Thymus (tissue), 14 donors: ENCODE measurements at places on chromosomes 3 and 15. TPM values are rescaled to one million over a fixed set of nuclear protein-coding genes. Genes with fewer than 3 reads are reported as not detected.
A peak's percentile ranks its signal among the peaks of the same experiment; 100 is the strongest.

DNA sequence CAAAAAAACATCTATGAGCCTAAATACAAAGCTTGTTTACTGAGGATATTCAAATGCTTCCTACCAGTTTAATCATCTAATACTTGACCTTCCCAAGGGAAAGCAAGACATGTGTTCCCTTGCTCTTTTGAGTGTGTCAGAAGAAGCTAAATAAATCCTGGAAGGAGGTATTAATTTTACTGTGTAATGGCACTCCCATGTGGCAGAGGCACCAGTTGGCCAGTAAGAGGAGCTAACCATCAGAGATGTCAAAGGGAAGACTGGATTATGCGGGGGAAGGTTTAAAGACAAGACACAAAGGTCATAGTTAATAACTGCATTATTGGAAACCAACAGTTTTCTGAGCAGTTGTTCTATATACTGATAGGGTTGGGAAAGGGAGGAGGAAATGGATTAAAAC lies 125.1 kb downstream of the SUCLG2 start:
- DNase-seq, result no peak

DNA sequence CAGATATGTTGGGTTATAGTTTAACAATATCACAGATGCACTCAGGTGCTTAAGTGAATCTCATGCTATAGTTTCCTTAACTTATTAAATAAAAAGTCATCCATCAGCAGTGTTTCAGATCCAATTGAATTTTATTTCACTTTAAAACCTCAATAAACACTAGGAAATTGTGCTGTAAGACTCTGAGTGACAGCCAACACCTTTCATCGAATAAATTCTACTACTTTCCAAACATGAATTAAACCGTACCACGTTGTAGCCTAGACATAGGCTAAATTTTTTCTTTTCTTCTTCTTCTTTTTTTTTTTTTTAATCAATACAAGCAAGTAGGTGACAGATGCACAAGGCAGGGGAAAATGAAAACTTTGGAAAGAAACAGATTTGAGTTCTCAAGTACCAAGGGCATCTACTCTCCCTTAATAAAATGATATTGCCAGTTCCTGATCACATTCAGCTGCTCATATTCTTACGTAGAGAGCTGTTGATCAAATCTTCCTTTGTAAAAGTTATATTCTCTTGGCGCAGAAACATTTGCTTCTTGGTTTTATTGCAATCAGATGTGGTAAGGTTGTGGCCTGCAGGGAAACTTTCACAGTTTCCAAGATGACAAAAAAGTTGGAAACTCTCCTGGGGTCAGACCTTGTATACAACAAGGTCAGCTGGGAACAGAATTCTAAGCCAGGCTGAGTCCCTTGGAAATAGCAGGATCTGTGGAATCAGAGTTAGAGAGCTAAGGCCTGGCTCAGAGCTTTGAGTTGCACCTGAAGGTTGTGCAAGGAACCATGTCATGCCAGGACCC lies 147.7 kb downstream of the CD47 start:
- no peak for DNase-seq

GRCh38 chr3:84967767-84968581 lies 9.2 kb downstream of the CADM2 start:
- no peak for DNase-seq

GRCh38 chr3:170046269-170047132 lies 8.7 kb downstream of the GPR160 start:
- DNase-seq, result no peak

ZNF620 gene
- 2.6 TPM for polyA plus RNA-seq

GRCh38 chr3:197372047-197372661 lies 73.7 kb upstream of the DLG1 start:
- DNase-seq, result no peak

SOX2 gene
- 3.1 TPM for polyA plus RNA-seq

ZBED2 gene
- 37.9 TPM for polyA plus RNA-seq

LRTM1 gene
- polyA plus RNA-seq, result 0.62 TPM

PRR23C gene
- not detected for polyA plus RNA-seq

DNA sequence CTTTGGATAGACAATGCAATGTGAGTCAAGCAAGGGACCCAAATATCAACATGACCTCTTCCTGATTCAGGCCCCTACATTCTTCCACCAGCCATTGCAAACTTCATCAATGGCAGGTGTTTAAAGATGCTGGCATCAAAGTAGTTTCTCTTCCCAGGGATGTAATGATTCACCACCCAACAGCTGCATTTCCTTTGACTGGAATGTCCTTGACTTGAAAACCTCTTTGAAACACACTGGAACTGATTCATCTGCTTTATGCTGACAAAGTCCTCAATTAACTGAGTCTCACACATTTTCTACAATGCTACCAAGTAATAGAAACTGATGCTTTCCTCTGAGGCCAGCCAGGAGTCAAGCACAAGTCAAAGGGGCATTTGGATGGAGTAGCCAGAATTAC lies 385.5 kb downstream of the GBE1 start:
- DNase-seq, result no peak

DNA sequence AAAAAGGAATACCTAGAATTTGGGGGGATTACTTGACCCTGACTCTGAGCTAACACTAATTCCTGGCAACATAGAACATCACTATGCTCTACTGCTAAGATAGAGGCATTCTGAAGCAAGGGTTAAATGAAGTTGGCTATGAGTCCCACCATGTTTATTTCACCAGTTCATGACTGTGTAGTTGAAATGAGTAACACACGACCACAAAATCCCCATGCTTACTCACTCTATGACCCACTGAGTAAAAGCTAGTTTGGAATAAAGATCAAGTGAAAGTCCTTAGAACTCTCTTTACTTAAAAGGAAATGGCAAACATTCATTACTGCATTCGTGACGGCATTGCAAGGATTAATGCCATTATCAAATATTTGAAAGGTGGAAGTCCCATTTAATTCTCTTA lies 47.4 kb downstream of the MRPL46 start:
- DNase-seq, result no peak

- no peak for DNase-seq
These were observed 30.6 kb downstream of the FLNB start for GRCh38 chr3:58038675-58039292.

LMLN gene
- polyA plus RNA-seq, result 2.2 TPM

DNA sequence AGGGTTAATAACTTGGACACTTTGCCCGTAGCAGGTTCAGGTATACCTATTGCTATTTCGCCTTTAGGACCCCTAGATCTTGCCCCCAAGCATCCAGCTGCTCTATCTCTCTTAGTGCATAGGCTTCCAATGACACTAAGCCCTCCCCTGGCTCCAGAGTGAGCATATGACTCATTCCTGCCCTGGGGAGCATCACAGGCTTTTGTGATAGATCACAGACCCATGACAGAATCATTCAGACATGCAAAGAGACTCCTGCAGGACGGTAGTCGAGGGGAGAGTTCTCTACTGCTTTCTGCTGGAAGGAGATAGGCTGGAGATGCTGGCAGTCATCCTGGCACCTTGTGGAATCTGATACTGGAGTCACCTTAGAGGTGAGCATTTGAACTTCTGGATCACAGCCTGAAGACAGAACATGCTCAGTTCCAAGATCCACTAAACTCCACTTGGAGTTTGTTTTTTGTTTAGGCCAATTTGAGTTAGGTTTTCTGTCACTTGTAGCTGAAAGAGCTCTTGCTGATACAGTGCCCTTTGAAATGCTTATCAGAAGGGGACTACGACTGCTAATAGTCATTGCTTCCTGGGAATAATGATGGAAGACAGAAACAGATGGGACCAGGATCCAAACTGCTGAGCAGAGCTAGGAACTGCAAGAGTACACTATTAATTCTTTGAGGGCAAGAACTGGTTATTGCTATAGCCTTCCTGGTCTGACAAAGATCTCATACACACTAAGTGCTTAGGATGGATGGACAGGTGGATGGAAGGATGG lies 11.0 kb downstream of the LYSMD2 start:
- no peak for DNase-seq

DNA sequence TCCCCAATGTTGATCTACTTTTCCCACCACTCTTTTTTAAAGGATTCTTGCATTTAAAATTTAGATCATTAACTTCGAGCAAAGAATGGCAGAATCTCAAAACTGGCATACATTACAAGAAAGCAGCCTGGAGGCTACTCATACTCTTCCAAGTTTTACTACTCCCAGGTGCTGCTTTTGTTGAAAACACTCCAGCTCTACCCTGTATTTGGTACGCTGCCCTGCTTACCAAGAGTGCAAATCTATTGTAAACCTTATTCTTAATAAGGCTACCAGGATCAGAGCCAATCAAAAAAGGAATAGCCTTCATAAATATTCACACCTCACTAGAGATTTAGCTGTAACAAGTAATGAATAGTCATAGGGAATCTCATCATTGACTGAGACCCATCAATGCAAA lies 11.6 kb upstream of the CNTN3 start:
- DNase-seq, result no peak

DNA sequence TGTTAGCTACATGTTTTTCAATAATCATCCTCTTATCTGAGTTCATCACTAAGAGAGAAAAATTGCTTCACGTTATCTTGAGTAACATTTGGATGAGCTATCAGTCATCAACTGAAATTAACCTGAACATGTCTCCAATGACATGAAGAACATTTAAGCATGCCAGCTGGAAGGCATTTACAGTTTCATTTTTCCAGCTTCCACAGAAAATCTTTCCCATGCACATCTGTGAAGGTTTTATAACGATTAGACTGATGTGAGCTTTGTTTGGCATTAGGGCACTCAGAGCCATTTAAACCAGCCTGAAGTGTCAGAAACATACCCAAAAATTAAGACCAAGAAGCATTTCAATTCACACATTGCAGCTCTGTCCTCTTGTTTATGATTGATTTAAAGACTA lies 235.8 kb upstream of the ARHGEF26 start:
- DNase-seq, result no peak

AMT gene
- polyA plus RNA-seq, result 40.0 TPM

DNA sequence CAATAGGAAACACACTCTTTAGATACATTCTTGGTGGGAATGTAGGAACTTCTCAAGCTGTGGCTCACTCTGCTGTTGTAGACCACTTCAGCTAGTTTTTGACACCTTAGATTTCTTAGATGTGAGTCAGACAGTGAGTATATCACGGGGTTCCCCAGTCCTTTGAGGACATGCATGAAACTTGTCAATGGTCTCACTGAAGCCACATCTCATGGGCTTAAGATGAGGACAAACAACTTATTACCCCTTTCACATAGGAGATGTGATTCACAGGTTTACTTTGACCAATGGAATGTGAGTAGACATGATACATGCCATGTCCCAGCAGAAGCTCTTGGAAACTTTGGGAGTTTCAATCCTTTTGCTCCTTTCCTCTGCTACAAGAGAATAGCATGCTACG lies 325.5 kb downstream of the CHST2 start:
- DNase-seq, result no peak

- DNase-seq, result no peak
These were observed 601.2 kb downstream of the FOXP1 start for GRCh38 chr3:70982284-70982683.

TMCO5A gene
- polyA plus RNA-seq, result 0.27 TPM

- peak; percentile 10 for DNase-seq
These were observed 305.9 kb downstream of the CACNA2D3 start for GRCh38 chr3:54427941-54428871.

DNA sequence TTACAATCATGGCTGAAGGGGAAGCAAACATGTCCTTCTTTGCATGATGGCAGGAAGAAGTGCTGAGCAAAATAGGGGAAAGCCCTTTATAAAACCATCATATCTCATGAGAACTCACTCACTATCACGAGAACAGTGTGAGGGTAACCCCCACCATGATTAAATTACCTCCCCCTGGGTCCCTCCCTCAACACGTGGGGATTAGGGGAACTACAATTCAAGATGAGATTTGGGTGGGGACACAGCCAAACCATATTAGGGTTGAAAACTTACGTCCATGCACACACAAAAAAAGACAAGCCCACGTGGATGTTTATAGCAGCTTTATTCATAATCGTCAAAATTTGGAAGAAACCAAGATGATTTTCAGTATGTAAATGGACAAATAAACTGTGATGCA lies 72.3 kb downstream of the RPL22L1 start:
- no peak for DNase-seq

GRCh38 chr3:15345608-15346137 lies 13.3 kb upstream of the SH3BP5 start:
- DNase-seq, result no peak

CLSTN2 gene
- polyA plus RNA-seq, result 0.25 TPM

DNA sequence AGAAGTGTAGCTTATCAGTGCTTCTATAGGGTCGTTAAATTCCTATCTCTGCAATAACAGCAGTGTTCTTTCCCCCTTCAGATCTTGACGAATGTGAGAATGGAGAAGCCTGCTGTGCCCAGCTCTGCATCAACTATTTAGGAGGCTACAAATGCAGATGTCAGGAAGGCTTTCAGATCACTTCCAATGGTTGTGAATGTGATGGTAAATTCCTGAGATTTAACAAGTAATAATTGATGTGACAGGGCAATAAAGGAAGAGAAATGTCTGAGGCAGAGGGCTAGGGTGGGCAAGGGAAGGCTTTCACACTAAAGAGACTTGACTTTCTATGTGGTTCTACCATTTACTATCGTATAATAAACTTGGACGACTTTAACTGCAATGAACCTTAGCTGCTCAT lies 711.7 kb upstream of the GOLIM4 start:
- no peak for DNase-seq

DNA sequence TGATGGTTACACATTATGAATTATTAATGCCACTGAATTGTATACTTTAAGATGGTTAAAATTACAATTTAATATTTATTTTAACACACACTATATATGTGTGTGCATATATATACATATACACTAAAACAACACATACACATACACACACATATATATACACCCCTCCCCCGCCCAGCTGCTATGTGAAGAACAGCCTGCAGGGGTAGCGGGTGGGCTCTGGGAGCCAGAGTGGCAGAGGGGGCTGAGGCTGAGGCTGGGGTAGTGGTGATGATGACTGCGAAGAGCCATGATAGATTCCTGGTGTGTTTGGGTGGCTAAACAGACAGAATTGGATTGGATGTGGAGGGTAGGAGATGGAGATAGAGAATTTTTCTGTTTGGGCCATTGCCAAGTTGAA lies 39.4 kb upstream of the APEH start:
- no peak for DNase-seq
